ENCODE measurements at places on chromosomes 6 and 20. TPM values are rescaled to one million over a fixed set of nuclear protein-coding genes. Genes with fewer than 3 reads are reported as not detected.

DNA sequence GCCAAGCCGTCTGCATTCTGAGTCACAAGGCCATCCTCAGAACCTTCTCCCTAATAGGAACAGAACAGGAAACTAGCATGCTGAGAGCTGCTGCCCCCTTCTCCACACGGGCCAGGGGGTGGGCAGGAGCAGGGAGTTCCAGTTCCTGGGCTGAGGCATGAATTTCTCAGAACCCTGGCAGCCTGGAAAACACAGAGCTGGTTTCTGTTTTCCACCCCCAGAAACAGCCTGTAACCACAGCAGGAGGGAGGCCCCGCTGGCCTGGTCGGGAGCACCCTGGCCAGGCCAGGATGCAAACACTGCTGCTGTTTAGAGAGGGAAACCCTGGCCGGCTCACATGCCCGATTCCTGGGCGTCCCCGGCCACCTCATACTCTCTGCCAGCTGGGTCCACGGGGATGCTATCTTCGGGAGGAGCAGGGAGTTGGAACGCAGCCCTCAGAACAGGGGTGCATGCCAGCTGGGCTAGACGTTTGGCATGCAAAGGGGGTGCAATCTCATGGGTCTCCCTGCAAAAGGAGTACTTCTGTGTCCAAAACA, 130.1 kb downstream of the NFATC2 start:
- peaks cover 19% of the 10 kb centered on the region for H3K4me1 ChIP-seq
- no peak overlapping the region for H3K4me3 ChIP-seq
- no peaks in the 10 kb centered on the region for H3K36me3 ChIP-seq
- no peak for DNase-seq
- H3K27me3 ChIP-seq: no peaks in the 10 kb centered on the region
- no peak overlapping the region for H3K27ac ChIP-seq

Gene SLC17A1
- not detected for total RNA-seq

Gene SLC44A4
- total RNA-seq: 0.32 TPM

Gene ACTL10
- total RNA-seq: 0.75 TPM
